ENCODE measurements at places on chromosomes 4 and X.
A peak's percentile ranks its signal among the peaks of the same experiment; 100 is the strongest.

DNA sequence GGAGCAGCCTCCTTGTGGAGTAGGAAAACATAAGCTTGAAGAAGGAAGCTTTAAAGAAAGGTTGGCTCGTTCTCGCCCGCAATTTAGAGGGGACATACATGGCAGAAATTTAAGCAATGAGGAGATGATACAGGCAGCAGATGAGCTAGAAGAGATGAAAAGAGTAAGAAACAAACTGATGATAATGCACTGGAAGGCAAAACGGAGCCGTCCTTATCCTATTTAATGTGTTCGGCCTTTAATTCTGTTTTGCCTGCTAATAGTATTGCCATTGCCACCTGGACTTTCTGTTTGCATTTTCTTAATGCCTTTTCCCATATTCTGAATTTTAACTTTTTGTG is 1.4 kb downstream of the TCEAL1 start:
- DNase-seq, result no peak
- H3K36me3 ChIP-seq, result no peaks in the 10 kb centered on the region
- peak overlapping the region; percentile 73 for H3K4me3 ChIP-seq
- peaks cover 10% of the 10 kb centered on the region for H3K4me1 ChIP-seq

GRCh38 chr4:66034262-66034661 is 364.0 kb upstream of the EPHA5 start:
- H3K4me3 ChIP-seq, result no peak overlapping the region
- no peaks in the 10 kb centered on the region for H3K36me3 ChIP-seq
- H3K27me3 ChIP-seq, result no peaks in the 10 kb centered on the region
- H3K27ac ChIP-seq, result no peak overlapping the region
- no peak for DNase-seq
- H3K4me1 ChIP-seq, result no peaks in the 10 kb centered on the region

DNA sequence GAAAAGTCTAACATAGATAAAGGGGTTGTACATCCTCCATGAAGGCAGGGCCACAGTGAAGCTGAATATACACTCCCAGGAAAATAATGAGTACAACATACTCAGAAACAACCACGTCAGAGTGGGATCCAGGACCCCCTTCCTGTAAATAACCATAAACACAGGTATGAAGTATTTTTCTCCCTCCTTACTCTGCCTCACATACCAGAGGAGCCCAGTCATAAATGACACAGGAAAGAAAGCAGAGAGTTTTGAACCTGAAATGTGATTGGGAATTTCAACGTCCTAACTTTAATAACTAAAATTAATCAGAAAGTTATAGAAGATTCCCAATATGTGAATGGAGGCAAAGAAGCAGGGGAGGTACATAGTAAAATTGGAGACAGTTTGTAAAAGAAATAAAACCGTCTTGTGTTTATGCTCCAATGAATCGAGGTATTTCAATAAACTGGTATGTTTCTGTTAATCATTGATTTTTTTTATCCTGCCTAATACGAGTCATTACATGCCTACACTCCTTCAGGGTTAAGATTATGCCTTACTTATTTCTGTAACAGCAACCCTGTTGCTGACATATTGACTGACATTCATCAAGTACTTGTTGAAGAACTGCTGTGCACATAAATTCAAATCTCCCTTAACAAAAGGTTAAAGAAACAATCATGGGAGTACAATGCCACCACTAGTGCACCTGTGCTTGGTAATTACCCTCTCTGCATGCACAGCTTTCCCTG is 431.3 kb downstream of the KCNIP4 start:
- H3K4me3 ChIP-seq, result no peak overlapping the region
- H3K4me1 ChIP-seq, result peaks cover 20% of the 10 kb centered on the region
- no peaks in the 10 kb centered on the region for H3K27me3 ChIP-seq
- H3K27ac ChIP-seq, result no peak overlapping the region
- no peaks in the 10 kb centered on the region for H3K36me3 ChIP-seq
- no peak for DNase-seq

DNA sequence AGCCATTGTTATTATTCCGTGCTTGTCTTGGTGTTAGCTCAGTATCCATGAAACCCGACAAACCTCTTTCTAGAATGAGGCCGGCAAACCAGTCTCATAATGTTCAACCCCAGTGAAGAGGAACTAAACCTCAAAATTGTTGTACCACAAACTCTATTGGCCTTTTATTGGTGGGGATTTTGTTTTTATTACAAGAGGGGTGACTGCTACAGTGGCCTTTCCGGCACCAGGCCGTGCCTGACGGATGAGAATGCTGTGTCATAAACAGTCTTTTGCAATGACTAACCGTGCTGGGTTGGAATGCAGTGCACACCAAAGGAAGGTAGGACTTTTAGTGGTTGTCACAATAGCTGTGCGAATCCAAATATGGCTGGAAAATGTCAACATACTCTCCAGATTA is 60.8 kb downstream of the SHROOM2 start:
- peak; percentile 44 for DNase-seq
- no peak overlapping the region for H3K4me3 ChIP-seq
- H3K27me3 ChIP-seq, result no peaks in the 10 kb centered on the region

DNA sequence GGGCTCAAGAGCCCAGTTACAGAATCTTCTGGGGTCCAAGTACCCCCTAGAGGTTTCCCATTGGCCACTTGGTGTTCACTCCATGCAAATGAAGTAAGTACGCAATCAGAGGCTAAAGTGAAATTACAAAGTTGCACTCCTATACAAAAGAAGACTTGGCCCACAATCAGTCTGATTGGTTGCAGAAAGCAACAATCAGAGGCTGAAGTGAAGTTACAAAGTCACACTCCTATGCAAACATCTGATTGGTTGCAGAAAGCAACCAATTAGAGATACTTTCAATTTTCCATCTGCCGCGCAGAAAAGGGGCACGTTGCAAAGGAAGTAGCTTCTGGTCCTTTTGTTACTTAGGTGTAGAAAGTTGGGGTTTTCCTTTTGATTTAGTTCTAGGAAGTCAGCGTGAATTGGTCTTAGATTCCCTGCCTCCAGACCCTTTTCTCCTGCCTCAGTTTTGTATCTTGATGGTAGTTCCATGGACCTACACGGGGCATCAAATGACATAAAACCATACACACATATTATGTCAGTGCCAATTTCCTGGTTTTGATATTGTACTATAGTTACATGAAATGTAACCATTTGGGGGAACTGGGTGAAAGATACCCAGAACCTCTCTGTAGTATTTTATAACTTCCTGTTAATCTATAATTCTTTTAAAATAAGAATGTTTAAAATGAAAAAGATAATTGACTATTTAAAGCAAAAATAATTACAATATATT is 12.4 kb upstream of the PIN4 start:
- H3K4me1 ChIP-seq, result no peaks in the 10 kb centered on the region
- no peaks in the 10 kb centered on the region for H3K36me3 ChIP-seq
- peak; percentile 27 for DNase-seq
- H3K4me3 ChIP-seq, result no peak overlapping the region
